Hematopoietic multipotent progenitor cell treated with erythropoietin and hydrocortisone succinate and interleukin-3 and kit ligand, for 4 days (in vitro differentiated cells): ENCODE measurements at places on chromosomes 4 and X.
A peak's percentile ranks its signal among the peaks of the same experiment; 100 is the strongest.

- no peak for DNase-seq
Observed at GRCh38 chrX:65744965-65745364, 77.5 kb downstream of the MSN start.

DNA sequence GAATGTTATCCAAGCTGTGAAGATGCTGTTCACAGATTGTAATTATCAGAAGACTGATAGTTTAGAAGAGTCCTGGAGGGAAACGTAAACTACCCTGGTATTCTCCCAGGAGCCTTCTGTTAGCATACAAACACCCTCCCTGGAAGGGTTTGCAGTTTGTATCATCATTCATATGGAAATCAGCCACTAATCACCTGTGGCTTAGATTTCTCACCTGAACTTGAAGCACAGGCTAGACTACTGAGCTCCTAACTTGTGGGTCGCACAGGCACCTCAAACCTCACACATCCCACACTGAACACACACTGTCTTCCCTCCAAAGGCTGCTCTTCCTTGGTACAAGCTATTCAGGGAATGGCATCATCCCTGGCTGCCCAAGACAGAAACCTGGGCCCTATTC lies 30.7 kb downstream of the SHISA3 start:
- no peak for DNase-seq

- DNase-seq = no peak
Observed at GRCh38 chr4:134174271-134174670, 27.3 kb downstream of the PABPC4L start.

DNA sequence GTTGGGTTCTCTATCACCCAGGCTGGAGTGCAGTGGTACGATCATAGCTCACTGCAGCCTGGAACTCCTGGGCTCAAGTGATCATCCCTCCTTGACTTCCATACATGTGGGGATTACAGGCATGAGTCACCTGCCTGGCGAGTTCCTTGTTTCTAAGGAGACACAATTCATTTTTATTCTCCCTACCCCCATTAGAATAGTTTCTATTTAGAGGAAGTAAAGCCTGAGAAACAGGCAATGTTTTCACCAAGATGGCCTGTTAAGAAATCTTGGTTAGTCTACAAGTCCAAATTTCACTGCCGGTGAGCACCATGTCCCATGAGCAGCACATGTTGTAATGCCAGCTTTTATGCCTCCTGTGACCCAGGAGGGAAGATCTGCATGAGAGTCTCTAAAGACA lies 5.7 kb downstream of the CYBB start:
- peak; percentile 53 for DNase-seq

GRCh38 chr4:19707876-19708275 lies 543.8 kb upstream of the SLIT2 start:
- DNase-seq = no peak

DNA sequence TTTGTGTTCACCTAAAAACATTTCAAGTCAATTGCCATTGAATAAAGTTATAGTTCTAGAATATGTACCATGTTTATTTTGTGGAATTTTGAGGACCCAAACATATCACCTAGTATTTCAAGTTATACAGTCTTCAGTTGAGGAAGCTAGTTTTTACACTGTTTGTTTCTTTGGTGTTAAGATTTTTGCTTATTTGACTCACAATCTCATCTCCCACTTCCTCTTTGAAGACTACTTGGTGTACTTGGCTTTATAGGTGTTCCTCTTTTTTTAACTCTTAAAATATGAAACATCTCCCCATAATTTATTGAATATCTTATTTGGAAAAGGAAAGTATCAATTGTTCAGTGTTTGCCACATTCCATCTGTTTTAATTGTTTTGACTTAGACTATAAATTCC lies 675.4 kb downstream of the RAPGEF2 start:
- DNase-seq = no peak

- no peak for DNase-seq
Observed at GRCh38 chr4:174928174-174928573, 10.0 kb downstream of the ADAM29 start.

DNA sequence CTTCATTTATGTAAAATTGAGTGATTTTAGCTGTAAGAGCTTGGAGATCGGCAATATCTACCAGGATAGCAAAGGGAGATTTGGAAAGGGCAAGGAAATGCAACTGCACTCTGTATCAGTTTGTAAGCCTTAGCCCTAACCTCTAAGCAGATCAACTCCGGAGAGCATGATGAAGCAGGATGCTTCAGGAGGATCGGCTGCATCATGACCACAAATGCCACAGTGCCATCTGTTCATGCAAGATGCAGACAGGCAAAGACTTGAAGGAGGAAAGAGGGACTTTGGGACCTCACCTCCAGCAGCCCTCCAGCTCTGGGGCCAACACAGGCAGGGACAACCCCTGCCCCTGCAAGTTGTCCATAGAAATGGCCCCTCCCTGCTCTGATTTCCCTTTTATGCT lies 377.6 kb upstream of the GATB start:
- peak; percentile 51 for DNase-seq

- DNase-seq = no peak
Observed at GRCh38 chr4:66000510-66001117, 330.3 kb upstream of the EPHA5 start.

DNA sequence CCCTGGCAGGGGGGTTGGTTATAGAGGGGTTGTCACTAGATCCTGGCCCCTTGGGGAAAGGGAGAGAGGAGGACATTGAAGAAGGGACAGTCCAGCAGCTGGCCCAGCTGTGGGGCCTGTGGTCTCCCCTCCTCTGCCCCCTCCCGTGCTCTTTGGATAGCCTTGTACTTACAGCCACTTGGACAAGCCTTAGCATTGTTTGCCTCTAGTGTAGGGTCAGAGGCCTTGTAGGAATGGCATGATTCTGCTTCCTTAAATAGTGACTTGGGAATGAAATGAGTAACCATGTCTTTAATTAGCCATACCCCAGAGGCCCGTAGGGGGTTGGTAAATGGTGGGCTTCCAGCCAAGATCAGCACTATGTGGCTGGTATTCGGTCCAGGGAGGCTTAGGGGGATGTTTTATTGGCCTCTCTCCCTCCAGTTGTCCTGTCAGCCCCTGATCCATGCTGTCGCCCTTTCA lies 230.6 kb downstream of the PTTG2 start:
- DNase-seq = no peak
